ENCODE measurements at places on chromosomes 12 and 14.

DNA sequence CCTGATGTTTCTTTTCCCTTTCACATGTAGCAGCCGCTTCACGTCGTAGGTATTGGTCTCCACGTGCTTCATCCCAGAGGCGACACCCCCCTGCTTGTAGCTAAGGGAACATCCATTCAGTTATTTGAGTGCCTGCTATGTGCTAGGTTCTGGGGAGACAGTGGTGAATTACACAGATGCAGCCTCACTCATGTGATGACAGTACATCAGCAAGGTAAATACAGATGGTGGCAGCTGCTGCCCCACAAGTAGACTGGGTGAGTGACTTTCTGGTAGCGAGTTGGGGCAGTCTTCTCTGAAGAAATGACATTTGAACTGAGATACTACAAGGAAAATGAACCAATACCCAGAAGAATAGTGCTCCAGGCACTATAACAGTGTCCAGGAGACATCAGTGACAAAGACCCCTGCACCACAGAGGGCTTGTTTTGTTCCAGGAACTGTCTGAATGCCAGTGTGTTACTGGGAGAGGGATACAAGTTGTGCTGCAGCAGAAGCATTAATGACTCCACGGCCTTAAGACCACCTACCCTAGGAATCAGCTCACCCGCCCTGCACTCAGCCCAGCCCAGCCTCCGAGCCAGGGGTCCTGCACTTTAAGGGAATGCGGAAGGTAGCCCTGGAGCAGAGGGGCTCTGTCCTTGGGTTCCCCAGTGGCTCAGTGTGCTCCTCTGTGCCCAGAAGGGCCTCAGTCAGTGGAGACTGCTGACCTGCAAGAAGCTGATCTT, 7.3 kb downstream of the AVIL start:
- no peaks in the 10 kb centered on the region for H3K4me1 ChIP-seq
- no peak overlapping the region for H3K4me3 ChIP-seq
- H3K27me3 ChIP-seq: no peaks in the 10 kb centered on the region
- no peak overlapping the region for H3K27ac ChIP-seq

DNA sequence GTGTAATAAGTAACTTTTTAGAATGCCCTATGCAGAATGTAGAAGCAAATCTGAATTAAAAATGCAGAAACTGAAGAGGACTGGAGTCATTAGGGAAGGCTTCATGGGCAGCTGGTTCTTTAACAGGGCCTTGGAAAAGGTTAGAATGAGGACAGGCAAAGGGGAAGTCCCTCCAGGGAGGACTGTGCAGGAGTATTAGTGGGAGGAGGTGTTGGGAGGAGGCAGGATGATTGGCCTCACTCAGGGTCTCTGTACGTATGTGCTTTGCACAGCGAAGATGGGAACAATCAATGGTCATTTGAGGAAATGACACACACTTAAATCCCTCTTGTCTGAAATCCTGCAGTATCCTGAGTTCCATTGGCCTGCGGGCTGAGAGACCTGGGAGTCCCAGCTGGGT, 119.7 kb downstream of the PTCSC3 start:
- no peak for DNase-seq
- H3K36me3 ChIP-seq: no peaks in the 10 kb centered on the region
- H3K4me1 ChIP-seq: no peaks in the 10 kb centered on the region
- H3K27ac ChIP-seq: no peak overlapping the region
- no peaks in the 10 kb centered on the region for H3K27me3 ChIP-seq
- no peak overlapping the region for H3K4me3 ChIP-seq

DNA sequence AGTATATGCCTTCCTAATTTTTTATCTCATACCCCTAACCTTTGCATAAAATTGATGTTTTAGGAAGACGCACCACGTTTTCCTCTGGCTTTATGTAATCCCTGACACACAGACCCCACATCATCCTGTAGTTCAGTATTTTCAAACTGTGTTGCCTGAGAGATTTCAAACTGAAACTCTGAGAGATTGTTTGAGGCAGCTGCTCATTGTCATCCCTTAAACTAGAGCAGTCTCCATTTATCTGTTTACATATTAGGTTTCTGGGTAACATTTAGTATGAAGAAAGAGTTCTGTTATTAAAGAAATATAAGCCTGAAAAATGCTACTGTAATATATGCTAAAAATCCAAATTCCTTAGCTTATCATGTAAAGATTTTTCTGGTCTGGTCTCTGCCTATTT, 24.3 kb downstream of the MNAT1 start:
- no peak overlapping the region for H3K27ac ChIP-seq
- H3K27me3 ChIP-seq: no peaks in the 10 kb centered on the region
- no peak for DNase-seq
- no peak overlapping the region for H3K4me3 ChIP-seq

GRCh38 chr12:105721051-105721825, 390.7 kb downstream of the C12orf75 start:
- no peak overlapping the region for H3K27ac ChIP-seq
- no peak for DNase-seq
- no peaks in the 10 kb centered on the region for H3K36me3 ChIP-seq
- peaks cover 10% of the 10 kb centered on the region for H3K27me3 ChIP-seq
- no peak overlapping the region for H3K4me3 ChIP-seq

DNA sequence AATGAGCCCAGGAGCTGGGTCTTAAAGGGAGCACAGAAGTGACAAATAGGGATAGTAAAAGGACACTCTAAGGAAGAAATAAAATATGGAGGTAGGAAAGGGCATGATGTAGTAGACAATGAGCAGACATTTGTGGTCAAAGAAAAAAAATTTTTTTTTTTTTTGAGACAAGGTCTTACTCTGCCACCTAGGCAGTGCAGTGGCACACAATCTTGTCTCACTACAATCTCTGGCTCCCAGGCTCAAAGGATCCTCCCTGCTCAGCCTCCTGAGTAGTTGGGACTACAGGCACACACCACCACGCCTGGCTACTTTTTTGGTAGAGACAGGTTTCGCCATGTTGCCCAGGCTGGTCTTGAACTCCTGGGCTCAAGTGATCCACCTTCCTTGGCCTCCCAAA, 8.5 kb downstream of the FKBP3 start:
- DNase-seq: no peak
- H3K36me3 ChIP-seq: peaks cover 41% of the 10 kb centered on the region
- H3K4me3 ChIP-seq: no peak overlapping the region
- H3K27me3 ChIP-seq: no peaks in the 10 kb centered on the region
- H3K27ac ChIP-seq: no peak overlapping the region

- H3K4me1 ChIP-seq: peaks cover 31% of the 10 kb centered on the region
- DNase-seq: no peak
- peaks cover 2% of the 10 kb centered on the region for H3K36me3 ChIP-seq
- no peaks in the 10 kb centered on the region for H3K27me3 ChIP-seq
These were observed 1.2 kb downstream of the CDKL1 start for GRCh38 chr14:50395448-50395847.
